ENCODE measurements at places on chromosomes 7 and 10. TPM values are rescaled to one million over a fixed set of nuclear protein-coding genes. Genes with fewer than 3 reads are reported as not detected.

OR2A12 gene
- total RNA-seq, result not detected

TNRC18 gene
- total RNA-seq, result 36.9 TPM

DNA sequence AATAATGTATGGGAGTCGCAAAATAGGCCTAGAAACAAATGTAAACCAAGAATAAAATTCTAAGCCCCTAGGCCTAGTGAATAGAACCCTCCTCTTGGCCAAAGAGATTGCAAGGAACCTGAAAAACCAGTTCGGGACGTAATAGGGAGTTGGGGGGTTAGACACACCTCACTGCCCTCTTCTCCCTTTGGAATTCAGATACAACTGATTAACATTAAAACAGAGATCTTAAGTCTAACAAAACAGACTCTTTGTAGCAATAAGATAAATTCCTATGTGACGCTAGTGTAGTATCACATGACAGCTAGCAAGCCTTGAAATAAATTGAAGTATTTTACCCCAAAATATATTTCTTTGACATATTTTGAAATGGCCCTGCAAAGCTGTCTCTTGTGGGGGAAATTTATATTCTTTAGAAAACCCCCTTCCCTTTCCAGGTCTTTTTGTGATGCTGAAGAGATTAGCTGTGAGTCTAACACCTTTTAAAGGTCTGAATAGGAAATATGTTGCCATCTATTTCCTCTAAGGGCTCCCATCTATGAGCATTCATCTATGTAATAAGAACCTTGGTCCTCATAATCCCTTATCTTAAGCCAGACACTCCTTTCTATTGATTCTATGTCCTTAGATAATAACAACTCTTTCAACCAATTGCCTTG is 623.4 kb upstream of the NRG3 start:
- no peak for DNase-seq
- H3K27ac ChIP-seq, result no peak overlapping the region
- no peaks in the 10 kb centered on the region for H3K27me3 ChIP-seq
- no peaks in the 10 kb centered on the region for H3K4me1 ChIP-seq
- no peak overlapping the region for H3K4me3 ChIP-seq

GRCh38 chr10:26525586-26525985 is 87.4 kb downstream of the APBB1IP start:
- H3K27me3 ChIP-seq, result no peaks in the 10 kb centered on the region
- no peaks in the 10 kb centered on the region for H3K36me3 ChIP-seq
- H3K4me1 ChIP-seq, result no peaks in the 10 kb centered on the region
- no peak overlapping the region for H3K27ac ChIP-seq
- no peak overlapping the region for H3K4me3 ChIP-seq

DNA sequence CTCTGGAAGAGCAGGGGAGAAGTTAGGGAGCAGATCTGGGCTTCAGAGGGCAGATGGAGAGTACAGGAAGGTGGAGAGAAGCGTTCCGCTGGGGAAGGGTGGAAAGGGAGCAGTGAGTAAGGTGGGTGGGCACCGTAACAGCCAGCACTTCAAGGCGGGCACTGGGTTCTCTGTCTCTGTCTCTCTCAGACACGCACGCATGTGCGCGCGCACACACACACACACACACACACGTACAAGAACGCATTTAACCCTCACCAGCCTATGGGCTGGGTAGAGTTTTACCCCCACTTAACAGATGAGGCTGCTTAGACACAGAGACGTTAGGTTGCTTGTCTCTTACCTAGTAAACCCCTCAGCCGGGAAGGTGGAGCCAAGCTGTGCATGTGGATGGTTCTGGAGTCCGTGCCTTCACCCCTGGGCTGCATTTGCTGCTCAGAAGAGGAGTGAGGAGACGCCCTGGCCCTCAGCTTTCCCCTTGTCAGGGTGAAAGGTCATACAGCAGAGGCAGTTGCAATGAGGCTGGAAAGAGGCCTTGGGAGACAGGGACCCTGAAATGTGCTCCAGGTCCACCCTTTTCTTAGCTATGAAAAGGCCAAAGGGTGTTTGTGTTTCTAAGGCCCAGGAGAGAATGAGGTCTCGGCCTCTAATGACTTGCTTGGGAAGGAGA is 16.0 kb downstream of the ADCYAP1R1 start:
- DNase-seq, result no peak
- H3K27ac ChIP-seq, result no peak overlapping the region
- H3K36me3 ChIP-seq, result no peaks in the 10 kb centered on the region
- H3K4me1 ChIP-seq, result no peaks in the 10 kb centered on the region

DNA sequence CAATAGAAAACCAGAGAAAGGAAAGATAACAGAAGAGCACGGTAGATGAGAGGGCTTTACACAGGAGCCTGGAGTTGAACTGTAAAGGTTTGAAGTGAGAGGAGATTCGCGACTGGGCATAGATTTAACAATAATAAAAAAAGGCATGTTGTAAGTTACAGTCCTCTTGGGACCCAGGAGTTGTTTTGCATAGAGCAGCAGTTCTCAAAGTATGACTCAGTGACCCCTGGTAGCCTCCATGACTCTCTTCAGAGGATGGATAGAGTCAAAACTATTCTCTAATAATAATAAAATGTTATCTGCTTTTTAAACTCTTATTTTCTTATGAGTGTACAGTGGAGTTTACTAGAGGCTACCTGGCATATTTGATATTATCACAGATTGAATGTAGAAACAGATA is 262.3 kb downstream of the SORCS3 start:
- no peak overlapping the region for H3K4me3 ChIP-seq
- no peak overlapping the region for H3K27ac ChIP-seq
- H3K27me3 ChIP-seq, result no peaks in the 10 kb centered on the region

DNA sequence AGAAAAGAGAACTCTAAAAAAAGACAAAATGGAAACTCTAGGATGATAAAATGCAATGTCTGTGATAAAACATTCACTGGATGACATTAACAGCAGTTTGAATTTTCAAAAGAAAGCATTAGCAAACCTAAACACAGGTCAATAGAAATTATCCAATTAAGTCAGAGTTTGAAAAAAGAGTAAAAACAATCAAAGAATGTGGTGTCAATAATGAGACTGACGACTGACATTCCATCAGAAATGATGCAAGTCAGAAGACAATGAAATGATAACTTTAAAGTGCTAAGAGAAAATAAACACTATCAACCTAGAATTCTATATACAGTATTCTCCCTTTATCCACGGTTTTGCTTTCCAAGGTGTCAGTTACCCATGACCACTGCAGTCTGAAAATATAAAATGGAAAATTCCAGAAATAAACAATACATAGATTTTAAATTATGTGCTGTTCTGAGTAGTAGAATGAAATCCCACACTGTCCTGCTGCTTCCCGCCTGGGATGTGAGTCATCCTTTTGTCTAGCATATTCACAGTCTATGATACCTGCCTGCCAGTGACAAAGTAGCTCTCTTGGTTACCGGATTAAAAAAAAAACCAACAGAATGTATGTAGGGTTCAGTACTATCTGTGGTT is 38.3 kb upstream of the SFMBT2 start:
- no peaks in the 10 kb centered on the region for H3K4me1 ChIP-seq
- DNase-seq, result no peak
- H3K4me3 ChIP-seq, result no peak overlapping the region
- no peaks in the 10 kb centered on the region for H3K27me3 ChIP-seq
- no peak overlapping the region for H3K27ac ChIP-seq

DNA sequence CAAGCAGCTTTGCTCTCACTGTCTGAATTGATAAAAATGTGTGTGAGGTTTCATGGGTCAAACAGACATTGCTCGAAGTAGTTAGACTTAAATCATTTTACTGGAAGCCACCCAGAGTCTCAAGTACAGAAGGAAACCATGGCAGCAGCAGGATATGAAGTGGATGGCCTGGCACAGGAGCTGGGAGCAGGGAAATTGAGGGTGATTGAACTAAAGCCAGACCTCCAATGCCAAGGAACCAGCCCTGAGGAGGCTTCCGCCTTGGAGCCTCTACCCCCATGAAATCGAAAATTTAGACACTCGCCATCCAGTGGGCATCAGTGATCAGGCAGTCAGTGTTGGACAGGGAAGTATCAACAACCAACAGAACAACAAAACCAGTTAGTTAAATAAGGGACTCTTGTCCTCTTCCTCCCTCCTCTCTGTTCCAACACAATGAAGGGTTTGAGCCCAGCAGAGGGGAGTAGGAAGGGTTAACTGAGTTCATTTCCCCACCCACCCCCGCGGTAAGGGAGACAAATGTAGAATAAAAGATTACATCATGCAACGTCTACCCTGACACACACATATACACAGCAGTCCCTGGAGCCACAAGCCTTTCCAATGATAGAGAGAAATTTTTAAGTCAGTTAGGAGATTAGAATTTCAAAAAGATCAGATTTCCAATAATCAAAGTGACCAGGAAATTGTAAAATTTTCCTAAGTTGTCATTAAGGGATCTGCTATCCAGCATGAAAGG is 156.3 kb downstream of the SLC16A9 start:
- no peaks in the 10 kb centered on the region for H3K36me3 ChIP-seq
- H3K4me3 ChIP-seq, result no peak overlapping the region
- no peak overlapping the region for H3K27ac ChIP-seq

DNA sequence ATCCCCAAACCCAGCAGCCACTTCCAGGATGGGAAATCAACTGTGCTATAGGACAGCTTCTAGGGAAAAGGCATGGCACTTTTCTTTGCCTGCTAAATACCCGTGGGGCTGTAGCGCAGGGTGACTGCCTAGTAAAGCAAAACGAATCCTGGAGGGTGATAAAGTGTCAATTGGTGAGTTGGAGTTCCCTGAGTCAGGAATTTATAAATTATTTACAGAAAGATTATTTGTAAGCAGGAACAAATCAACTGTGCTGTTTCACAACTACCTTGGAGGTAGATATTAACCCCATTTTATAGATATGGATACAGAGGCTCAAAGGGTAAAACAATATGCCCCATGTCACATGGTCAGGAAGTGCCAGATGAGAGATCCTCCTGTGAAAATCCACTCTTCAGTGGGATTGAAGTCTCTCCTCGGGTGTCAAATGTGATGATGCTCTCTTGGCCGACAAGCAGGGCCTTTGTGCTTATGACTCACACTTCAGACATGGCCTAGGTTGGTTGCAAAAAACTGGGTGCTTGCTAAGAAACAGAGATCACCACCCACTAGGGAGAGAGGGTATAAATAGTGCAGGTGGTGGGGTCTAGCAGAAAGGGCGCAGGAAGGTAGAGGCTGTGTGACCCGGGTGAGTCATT is 383.2 kb upstream of the ZMIZ1 start:
- no peaks in the 10 kb centered on the region for H3K36me3 ChIP-seq
- H3K27me3 ChIP-seq, result no peaks in the 10 kb centered on the region
- DNase-seq, result no peak
- H3K4me1 ChIP-seq, result no peaks in the 10 kb centered on the region
- H3K27ac ChIP-seq, result no peak overlapping the region
- H3K4me3 ChIP-seq, result no peak overlapping the region

- DNase-seq, result no peak
- no peaks in the 10 kb centered on the region for H3K27me3 ChIP-seq
- peaks cover 5% of the 10 kb centered on the region for H3K4me1 ChIP-seq
- no peaks in the 10 kb centered on the region for H3K36me3 ChIP-seq
- no peak overlapping the region for H3K4me3 ChIP-seq
Observed at GRCh38 chr10:70367195-70367796, 15.1 kb downstream of the LRRC20 start.

DNA sequence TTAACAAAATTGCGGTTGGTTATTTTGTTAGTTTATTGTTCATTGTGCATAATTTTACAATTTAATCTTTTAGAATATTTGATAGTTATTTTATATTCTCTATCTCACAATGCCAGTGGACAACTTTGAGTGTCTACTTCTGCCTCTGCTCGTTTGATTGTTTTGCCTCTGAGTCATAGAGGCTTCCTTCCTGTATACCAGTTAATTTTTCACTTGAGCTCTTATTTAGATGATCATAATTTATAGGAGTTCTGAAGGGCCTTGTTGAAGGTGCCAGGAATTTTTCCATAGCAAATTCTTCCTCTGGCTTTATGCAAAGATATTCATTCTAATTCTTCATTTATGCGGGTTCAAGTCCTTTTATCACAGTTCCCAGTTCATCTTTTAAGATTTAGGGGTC is 5.2 kb upstream of the MALRD1 start:
- H3K27me3 ChIP-seq, result no peaks in the 10 kb centered on the region
- H3K4me1 ChIP-seq, result no peaks in the 10 kb centered on the region
- H3K4me3 ChIP-seq, result no peak overlapping the region
- DNase-seq, result no peak
- no peak overlapping the region for H3K27ac ChIP-seq
- H3K36me3 ChIP-seq, result no peaks in the 10 kb centered on the region

GRCh38 chr10:51567271-51567670 is 132.1 kb downstream of the CSTF2T start:
- no peak overlapping the region for H3K4me3 ChIP-seq
- H3K27me3 ChIP-seq, result no peaks in the 10 kb centered on the region
- DNase-seq, result no peak
- H3K36me3 ChIP-seq, result no peaks in the 10 kb centered on the region
- H3K4me1 ChIP-seq, result no peaks in the 10 kb centered on the region

- no peaks in the 10 kb centered on the region for H3K4me1 ChIP-seq
Observed at GRCh38 chr10:49177391-49178355, 10.5 kb downstream of the TMEM273 start.

DNA sequence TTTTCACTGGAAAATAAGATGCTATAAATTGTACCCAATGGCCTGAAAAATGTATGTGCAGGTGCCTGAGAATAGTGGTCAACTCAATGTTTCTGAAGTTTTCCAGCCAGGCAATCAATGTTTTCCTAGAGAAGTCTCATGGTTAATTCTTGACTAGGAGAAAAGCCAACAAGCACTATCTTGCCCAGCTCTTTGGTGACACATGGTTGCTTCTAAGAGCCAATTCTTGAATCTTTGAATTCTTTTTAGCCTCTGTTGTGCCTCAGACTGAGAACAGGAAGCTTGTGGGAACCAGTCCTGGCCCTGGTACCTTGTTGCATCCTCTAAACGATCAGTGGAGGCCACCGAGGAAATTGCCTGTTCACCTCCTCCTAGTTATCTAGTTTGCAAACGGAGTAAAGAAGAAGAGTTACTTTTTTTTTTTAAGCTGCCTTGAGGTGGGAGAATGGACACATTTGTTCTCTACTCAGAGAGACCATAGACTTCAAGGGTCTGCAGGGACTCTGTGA is 144.0 kb upstream of the MKLN1 start:
- no peaks in the 10 kb centered on the region for H3K27me3 ChIP-seq
- no peaks in the 10 kb centered on the region for H3K36me3 ChIP-seq
- H3K4me1 ChIP-seq, result no peaks in the 10 kb centered on the region
- DNase-seq, result no peak

GRCh38 chr10:48976196-48976595 is 36.6 kb upstream of the LRRC18 start:
- H3K27ac ChIP-seq, result no peak overlapping the region
- no peak overlapping the region for H3K4me3 ChIP-seq
- no peak for DNase-seq

All from breast epithelium (tissue), 4 donors.